Activated CD8-positive, alpha-beta memory T cell treated with anti-CD3 and anti-CD28 coated beads for 24 hours (primary cell): ENCODE measurements at places on chromosomes 16 and 17.
A peak's percentile ranks its signal among the peaks of the same experiment; 100 is the strongest.

GRCh38 chr17:57480438-57481196 is 224.3 kb downstream of the MSI2 start:
- DNase-seq: no peak

GRCh38 chr16:78436846-78437245 is 337.4 kb downstream of the WWOX start:
- no peak for DNase-seq

GRCh38 chr17:68867759-68868516 is 87.3 kb downstream of the ABCA8 start:
- no peak for DNase-seq

DNA sequence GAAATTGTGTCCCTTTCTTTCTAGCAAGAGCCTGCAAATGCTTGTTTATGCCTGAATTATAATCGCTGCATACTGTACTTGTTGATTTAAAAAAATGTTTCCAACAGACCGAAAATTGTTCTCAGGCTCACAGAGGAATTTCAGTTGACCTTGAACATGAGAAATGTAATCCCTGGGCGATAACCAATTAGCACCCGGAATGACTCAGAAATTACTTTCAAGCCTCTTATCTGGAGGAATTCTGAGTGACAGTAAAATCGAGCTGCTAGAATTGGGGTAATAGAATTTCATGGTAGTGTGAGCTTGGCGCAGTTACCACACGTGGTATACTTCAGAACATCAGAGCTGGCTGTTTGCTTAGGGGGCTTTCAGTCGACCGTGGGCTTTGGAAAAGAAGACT is 139.1 kb upstream of the CACNG3 start:
- no peak for DNase-seq

GRCh38 chr17:82056729-82057621 is 5.3 kb downstream of the GPS1 start:
- DNase-seq: no peak

DNA sequence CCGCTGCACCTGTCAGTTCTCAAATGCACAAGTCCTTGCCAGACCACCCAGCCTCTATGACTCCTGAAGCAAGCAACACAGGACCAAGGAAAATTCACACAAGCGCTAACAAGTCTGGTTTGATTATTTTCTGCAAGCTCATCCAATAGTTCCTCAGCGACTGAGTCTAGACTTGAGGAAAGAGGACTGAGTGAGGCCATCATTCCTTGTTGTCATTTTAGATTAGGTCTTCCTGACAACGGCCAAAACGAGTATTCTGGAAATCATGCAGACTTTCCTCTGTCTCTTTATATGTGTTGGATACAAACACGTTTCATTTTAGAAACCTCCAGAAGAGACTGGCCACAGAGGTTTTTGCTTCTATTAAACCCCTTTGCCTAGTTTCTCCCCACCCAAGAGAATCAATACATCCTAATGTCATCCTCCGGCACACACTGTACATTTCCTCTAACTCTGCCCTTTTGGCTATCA is 561 bp downstream of the CCDC47 start:
- DNase-seq: no peak

- DNase-seq: no peak
Observed at GRCh38 chr17:41741709-41742108, 7.3 kb upstream of the HAP1 start.

DNA sequence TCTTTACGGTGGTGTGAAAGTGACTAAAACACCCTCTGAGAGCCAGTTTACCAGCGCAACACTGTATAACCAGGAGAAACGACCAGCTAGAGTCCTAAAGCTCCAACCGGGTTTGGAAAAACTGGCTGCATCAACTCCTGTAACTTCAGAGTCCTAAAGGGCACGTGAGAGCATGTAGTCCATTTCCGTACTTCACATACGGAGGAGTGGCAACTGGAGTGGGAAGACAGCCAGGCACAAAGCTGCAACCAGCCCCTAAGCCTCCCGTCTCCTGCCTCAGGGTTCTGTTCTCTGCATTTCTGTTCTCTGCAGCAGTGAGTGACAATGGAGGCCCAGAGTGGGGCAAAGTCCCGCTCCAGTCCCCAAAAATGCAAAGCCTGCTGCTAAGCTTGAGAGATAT is 19.2 kb downstream of the TEKT1 start:
- DNase-seq: no peak

DNA sequence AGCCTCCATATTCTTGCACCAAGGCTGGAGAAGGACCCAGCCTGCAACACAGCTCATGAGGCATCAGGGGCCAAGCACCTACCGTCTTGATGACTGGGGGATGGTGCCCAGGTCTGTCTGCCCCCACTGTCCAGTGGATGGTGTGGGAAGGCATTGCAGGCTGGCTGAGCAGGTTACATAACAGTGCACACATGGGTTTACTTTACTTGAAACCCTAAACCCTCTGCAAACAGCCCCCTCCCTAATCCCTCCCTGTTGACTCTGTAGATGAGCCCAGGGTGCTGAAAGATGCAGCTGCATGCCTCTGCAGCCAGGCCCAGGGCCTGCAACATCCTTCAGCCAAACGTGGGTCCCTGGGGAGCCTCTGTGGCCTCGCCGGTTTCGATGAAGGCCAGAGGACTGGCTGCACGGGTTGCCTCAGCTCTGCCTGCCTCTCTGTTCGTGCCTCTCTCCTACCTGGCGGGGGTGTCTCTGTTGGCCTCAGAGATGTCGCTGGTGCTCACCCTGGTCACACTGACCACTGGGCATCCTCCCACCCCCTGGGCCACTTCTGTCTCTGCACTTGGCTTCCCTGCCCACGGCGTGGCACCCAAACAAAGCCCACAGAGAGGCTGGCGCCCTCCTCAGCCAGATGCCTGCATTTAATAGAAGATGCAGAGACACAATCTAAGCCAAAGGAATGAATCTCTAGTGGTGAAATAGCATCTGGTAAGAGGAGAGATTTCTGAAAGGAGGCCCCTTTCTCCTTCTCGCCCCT is 95.1 kb downstream of the METRNL start:
- peak; percentile 43 for DNase-seq

DNA sequence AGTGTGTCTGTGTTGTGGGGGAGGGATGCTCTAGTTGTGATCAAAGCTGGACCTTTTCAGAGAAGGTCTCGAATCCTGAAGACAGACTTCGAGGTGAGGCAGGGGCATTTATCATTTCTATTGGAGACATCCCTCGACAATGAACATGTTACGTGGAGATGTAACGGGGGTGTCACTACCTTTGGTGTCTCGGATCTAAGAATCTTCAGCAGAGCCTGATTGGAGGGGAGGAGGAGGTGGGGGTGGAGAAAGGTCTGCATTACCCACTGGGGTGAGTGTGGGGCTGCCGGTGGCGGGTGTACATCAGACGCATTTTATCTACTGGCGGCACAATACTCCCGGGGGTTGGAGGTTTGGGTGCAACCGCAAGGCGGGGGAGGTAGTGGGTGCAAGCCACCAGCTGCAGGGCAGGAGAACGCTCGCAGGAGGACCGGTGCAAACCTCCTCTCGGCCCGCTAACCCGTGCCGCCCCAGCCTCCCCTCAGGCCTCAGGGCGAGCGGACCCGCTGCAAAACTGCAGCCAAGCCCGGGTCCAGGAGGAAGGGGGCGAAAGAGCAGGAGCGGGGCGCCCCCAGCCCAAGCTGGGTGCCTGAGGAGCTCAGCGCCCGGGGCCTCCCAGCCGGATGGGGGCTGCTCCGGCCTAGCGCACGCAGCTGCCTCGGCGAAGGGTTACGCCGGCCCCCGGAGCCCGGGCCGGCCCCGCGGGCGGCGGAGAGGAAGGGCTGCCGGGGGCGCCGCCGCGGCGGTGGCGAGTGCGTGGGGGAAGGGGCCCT is 735 bp downstream of the ZNF652 start:
- DNase-seq: peak; percentile 88

DNA sequence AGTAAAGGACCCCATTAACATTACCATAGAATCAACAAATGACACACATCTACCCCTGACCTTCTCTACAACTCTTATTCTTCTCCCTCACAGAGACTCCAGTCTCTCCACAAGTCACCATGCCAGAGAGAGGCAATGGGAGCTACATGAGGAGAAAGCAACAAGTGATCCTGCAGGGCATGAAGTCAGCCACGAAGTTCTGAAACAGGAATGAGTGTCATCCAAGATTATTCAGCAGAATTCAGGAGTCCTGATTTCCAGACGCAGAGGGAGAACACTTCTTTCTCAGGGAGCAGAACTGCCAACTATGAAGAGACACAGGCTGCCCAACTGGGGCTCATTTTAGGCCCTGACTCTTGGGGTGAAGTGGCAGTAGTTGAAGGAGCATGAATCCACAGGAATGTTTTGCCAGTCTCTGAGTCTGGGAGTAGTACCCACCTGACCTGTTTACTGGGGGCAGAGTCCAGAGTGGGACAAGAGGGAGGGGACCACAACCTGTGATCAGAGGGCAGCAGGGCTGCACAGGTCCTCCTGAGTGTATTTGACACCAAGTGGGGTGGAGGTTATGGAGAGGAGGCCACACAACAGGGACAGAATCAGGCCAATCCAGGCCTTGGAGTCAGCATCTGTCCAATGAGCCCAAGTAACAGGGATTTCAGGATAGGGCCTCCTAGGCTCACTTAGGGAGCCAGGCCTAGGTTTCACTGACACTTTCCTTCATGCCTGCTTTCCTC is 2.4 kb upstream of the MTMR4 start:
- no peak for DNase-seq

GRCh38 chr17:37772982-37773381 is 28.1 kb upstream of the HNF1B start:
- DNase-seq: no peak
